ENCODE measurements at places on chromosomes 2 and 18.
A peak's percentile ranks its signal among the peaks of the same experiment; 100 is the strongest.

GRCh38 chr2:18976168-18976961 is 382.1 kb downstream of the OSR1 start:
- no peak for DNase-seq

GRCh38 chr2:217286833-217287232 is 427.0 kb upstream of the TNP1 start:
- no peak for DNase-seq

- DNase-seq: no peak
Observed at GRCh38 chr18:4807604-4808293, 352.6 kb upstream of the DLGAP1 start.

DNA sequence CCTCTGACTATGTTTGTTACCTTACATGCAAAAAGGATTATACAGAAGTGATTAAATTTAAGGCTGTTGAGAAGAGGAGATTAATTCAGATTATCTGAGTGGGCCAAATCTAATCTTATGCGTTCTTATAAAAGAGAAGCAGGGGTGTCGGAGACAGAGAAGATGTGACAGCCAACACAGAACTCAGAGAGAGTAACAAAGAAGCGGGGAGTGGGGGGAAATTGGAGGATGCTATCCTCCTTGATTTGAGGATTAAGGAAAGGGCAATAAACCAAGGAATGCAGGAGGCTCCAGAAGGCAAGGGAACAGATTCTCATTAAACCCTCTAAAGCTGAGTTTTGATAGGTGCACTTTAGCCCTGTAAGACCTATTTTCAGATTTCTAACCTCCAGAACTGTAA is 291.3 kb upstream of the REG3G start:
- DNase-seq: no peak

GRCh38 chr2:39541011-39541930 is 104.2 kb upstream of the MAP4K3 start:
- DNase-seq: no peak

DNA sequence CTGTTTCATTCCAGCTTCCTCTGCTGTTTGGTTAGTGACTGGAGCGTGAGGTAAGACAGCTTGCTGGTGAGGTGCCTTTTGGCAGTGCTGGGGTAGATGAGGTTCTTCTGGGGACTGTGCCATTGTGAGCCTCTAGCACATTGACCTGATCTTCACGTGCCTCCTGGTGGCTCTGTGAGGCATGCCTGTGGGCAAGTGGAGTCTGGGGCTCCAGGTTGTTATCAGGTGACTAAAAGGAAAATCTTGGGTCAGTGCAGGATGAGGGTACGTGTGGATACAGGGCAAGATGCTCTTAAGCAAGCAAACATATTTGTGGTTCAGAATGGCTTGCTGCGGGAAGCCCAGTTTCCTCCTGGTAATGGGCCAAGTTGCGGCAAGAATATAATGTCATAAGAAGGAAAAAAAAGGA is 75.4 kb downstream of the FHOD3 start:
- DNase-seq: peak; percentile 84

GRCh38 chr2:107772353-107772752 is 54.3 kb upstream of the RGPD4 start:
- no peak for DNase-seq

GRCh38 chr18:46652372-46652771 is 4.6 kb downstream of the LOXHD1 start:
- DNase-seq: no peak

GRCh38 chr2:209834767-209835166 is 63.1 kb downstream of the UNC80 start:
- no peak for DNase-seq

DNA sequence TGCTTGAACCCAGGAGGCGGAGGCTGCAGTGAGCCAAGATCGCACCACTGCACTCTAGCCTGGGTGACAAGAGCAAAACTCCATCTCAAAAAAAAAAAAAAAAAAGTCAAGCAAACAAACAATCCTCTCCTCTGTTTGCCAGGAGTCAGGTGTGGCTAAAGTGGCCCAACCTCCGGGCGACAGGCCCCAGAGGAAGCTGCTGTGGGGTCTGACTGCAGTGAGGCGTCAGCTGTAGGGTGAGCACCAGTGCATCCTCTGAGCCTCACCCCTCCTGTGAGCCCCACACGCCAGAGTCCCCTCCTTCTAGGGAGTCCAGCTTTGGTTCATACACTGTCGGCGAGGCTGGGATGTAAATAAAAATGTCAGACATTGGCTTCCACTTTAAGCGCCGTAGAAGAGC is 76.5 kb upstream of the HS6ST1 start:
- DNase-seq: no peak

DNA sequence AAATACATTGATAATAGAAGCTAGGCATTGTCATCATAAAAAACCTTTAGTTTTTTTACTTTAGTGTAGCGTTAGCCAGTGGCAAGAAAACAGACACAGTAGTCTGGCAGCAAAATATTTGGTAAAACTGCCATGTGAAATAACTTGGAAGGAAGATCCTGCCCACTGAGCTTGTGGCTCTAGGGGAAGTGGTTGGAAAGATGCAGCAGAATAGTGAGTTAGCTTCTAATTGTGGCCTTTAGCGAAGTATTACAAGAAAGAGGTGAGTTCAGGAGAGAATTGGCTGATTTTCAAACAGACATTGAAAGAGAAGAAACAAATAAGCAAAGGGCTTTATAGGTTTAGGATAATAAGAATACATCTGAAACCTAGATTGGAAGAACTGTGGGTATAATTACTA is 1887.8 kb upstream of the CELF4 start:
- DNase-seq: peak; percentile 7

DNA sequence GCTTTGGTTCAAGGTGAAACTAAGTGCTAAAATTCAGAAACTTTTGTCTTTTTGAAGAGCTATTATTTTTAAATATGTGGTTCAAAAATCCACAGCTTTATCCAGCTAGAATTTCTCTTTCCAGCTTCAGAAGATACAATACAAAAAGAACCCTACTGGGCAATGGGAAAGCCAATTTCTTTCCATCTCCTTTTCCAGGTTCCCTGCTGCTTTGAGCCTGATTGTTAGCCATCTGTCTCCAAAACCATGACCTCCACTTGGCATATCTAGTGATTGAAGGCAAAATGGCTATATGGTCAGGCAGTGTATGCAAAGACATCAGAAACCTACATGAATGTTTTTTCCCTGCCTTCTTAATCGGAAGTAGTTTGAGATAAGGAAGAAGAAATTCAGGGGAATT is 134.1 kb downstream of the KCNH7 start:
- DNase-seq: no peak

DNA sequence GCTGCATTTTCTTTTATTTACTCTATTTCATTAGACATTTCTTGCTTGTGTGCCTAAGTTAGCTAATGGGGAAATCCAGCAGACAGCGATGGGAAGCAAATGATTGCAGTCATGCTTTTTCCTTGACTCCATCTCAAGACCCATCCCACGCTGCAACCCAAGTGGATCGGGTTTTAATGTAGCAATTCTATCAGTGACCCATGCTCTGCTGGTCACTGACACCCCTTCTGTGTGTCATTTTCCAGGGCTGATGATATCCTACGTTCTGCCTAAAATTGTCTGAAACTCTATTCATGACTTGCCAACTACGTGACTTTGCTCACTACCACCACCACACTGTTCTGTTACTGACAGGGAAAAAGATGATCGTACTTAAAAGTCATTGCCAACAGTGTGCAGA is 129.8 kb downstream of the CCBE1 start:
- DNase-seq: no peak

DNA sequence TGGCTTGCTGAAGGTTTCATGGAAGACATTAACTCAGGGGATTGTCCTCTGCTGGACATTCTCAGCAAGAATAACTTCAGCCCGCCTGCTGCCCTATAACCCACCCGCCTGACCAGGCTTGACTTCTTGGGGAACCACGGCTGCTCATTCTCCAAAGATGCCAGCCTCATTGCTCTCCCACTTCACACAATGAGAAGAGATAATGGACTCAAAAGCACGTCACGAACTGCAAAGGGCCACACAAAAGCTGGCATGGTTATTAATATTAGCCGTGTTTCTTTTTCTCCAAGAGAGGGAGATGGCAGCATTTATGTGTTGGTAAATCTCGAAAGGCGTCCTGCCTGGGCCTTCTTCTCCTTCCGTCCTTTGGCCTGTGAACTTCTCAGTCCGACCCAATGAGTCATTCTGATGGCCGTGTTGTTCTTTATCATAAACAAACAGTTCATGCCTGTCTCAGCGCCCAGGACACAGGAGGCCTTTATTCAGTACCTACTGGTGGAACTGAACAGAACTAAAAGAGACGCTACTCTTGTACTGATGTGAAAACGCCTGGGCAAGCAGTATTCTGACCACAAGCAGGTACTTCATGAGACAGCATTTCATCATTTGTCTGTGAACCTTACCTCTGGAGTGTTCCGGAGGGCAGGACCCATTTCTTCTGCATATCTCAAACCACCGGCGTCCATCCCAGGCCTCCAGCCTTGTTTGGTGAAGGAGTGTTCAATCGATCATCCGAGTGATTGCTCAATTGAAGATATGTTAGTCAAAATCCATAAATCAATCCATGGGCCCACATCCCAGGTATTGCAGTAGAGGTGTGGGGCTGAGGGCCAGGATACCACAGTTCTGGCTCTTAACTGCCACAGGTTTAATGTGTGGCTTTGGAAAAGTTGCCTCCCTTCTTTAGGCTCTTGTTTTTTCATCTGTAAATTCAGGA is 25.1 kb upstream of the KLHL29 start:
- no peak for DNase-seq

DNA sequence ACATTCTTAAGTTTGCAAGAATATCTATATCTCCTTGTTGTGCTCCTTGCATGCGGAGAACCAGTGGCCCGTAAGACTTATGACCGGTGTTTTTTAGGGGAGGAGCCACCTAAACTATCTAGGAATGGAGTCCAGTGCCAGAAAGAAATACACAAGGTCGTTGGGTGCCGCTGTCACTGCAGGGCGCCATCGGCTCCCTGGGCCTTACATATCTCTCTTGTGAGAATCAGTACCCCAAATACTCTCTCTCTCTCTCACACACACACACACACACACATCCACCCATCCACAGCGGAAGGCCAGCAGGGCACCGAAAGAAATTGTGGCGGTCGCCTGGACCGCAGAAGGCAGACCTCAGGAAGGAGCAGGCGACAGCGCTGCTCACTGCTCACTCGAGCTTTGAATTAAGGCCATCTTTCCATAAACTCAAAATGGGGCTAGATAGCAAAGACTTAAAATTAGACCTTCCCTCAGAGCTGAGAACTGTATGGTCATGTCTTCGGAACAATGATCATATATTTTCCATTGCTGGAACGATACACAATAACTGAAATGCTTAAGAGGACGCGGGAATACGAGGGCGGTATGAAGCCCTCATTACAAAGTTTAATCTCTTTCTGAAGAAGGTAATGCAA is 10.4 kb downstream of the NR4A2 start:
- no peak for DNase-seq

- no peak for DNase-seq
Observed at GRCh38 chr2:101745711-101746694, 48.5 kb downstream of the MAP4K4 start.

- no peak for DNase-seq
Observed at GRCh38 chr2:237868631-237869342, 9.4 kb downstream of the RAMP1 start.

GRCh38 chr18:72566290-72566689 is 22.1 kb upstream of the CBLN2 start:
- no peak for DNase-seq
